ENCODE measurements at places on chromosomes 4 and X. TPM values are rescaled to one million over a fixed set of nuclear protein-coding genes. Genes with fewer than 3 reads are reported as not detected.

Gene DGAT2L6
- not detected for total RNA-seq

Gene MXRA5
- total RNA-seq = 0.82 TPM

Gene CACNA1F
- total RNA-seq = under 0.01 TPM

Gene HSFX1
- 1.2 TPM for total RNA-seq

Gene HTN1
- total RNA-seq = not detected

Gene DDX53
- not detected for total RNA-seq

Gene USP53
- total RNA-seq = 12.2 TPM

Gene PHOX2B
- total RNA-seq = not detected

Gene FAM156B
- 22.0 TPM for total RNA-seq

Gene ASB9
- total RNA-seq = 0.82 TPM

Gene UGT2A1
- not detected for total RNA-seq

Gene FRG2
- total RNA-seq = not detected

Gene MRPS18C
- total RNA-seq = 35.9 TPM

Gene PCDH19
- total RNA-seq = 22.8 TPM

Gene DUX4
- not detected for total RNA-seq

Gene SPACA5
- not detected for total RNA-seq

Gene MYOZ2
- 0.41 TPM for total RNA-seq

Gene BMX
- 0.41 TPM for total RNA-seq

Gene CASK
- 72.6 TPM for total RNA-seq
